ENCODE measurements at places on chromosomes 7 and 10. TPM values are rescaled to one million over a fixed set of nuclear protein-coding genes. Genes with fewer than 3 reads are reported as not detected.

- no peaks in the 10 kb centered on the region for H3K4me1 ChIP-seq
- H3K4me3 ChIP-seq: no peak overlapping the region
- no peak for DNase-seq
- no peaks in the 10 kb centered on the region for H3K27me3 ChIP-seq
Observed at GRCh38 chr7:46982928-46983327, 599.0 kb downstream of the TNS3 start.

GRCh38 chr7:80552031-80552694, 40.3 kb upstream of the GNAT3 start:
- DNase-seq: no peak
- no peak overlapping the region for H3K4me3 ChIP-seq
- no peaks in the 10 kb centered on the region for H3K4me1 ChIP-seq
- H3K27me3 ChIP-seq: no peaks in the 10 kb centered on the region

DNA sequence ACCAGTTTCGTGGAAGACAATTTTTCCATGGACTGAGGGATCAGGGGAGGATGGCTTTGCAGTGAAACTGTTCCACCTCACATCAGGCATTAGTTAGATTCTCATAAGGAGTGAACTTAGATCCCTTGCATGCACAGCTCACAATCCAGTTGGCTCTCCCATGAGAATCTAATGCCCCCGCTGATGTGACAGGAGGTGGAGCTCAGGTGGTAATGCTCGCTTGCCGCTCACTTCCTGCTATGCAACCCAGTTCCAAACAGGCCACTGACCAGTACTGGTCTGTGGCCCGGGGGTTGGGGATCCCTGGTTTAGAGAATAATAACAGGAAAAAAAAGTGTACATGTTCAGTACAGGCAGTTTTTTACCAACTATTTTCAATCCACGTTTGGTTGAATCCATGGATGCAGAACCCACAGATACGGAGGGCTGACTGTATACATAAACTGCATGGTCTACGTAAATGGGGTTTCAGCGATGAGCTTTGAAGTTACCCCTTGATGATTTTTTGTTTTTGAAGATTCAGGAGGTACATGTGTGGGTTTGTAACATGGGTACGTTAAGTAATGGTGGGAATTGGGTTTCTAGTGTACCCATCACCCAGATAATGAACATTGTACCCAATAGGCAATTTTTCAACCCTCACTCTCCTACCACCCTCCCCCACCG, 24.5 kb downstream of the OGDH start:
- no peak for DNase-seq
- H3K4me3 ChIP-seq: no peak overlapping the region
- H3K4me1 ChIP-seq: peaks cover 38% of the 10 kb centered on the region
- H3K27me3 ChIP-seq: no peaks in the 10 kb centered on the region
- no peaks in the 10 kb centered on the region for H3K36me3 ChIP-seq

- H3K27me3 ChIP-seq: no peaks in the 10 kb centered on the region
- no peaks in the 10 kb centered on the region for H3K4me1 ChIP-seq
- H3K27ac ChIP-seq: no peak overlapping the region
- H3K36me3 ChIP-seq: no peaks in the 10 kb centered on the region
- no peak for DNase-seq
Observed at GRCh38 chr10:132005147-132005546, 23.4 kb upstream of the BNIP3 start.

DNA sequence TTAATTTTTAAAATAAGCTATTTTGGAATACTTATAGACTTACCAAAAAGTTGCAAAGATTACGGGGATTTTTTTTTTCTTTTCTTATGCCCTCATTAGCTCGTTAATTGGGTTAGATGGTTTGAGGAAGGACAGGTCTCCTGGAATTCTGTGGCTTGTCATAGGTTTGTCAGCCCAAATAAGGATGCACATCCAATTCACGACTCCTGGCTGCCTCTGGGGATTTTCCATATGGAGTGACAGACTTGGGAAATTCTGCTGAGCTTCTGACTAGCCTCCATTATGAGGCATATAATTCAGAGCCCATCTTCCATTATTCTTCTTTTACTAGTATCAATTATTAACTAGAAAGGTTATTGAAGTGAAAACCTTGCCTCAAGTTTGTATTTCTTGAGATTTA, 102.1 kb downstream of the AUTS2 start:
- no peak overlapping the region for H3K4me3 ChIP-seq
- no peaks in the 10 kb centered on the region for H3K36me3 ChIP-seq
- no peak overlapping the region for H3K27ac ChIP-seq
- H3K27me3 ChIP-seq: no peaks in the 10 kb centered on the region

GRCh38 chr7:151310578-151310977, 31.0 kb upstream of the NUB1 start:
- DNase-seq: no peak
- H3K27me3 ChIP-seq: no peaks in the 10 kb centered on the region
- H3K4me1 ChIP-seq: no peaks in the 10 kb centered on the region
- H3K27ac ChIP-seq: no peak overlapping the region
- no peak overlapping the region for H3K4me3 ChIP-seq

DNA sequence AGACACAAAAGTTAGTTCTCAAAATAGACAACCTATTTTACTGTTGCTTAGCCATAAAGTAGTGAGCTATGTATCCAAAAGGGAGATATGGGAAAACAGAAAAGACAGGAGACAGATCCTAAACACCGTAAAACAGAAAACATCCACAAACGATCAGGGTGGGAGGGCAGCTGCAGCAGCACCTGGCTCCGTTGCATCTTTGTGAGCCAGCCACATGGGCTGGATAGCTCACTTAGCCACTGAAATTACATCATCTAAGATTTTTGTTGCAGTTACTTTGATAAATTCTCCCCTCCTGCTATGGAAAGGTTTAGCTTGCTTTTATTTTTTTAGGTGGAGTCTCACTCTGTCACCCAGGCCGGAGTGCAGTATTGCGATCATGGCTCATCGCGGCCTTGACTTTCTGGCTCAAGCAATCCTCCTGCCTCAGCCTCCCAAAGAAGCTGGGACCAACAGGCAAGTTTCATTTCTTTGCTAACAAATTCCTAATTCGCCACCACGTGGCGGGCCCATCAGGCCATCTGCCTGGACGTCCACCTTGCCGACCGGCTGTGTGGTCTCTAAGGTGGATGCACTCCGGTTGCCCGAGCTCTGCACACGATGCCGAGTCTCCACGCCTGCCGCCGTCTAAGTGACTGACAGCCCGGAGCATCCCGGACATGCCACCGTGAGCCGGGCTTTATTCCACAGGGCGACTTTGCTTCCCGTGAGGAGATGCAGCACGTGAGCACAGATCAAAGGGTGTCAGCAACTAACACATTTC, 159.8 kb downstream of the DIP2C start:
- no peaks in the 10 kb centered on the region for H3K36me3 ChIP-seq
- no peak overlapping the region for H3K27ac ChIP-seq
- no peak for DNase-seq

- H3K4me1 ChIP-seq: no peaks in the 10 kb centered on the region
- no peaks in the 10 kb centered on the region for H3K27me3 ChIP-seq
- no peak overlapping the region for H3K27ac ChIP-seq
- no peak overlapping the region for H3K4me3 ChIP-seq
- no peaks in the 10 kb centered on the region for H3K36me3 ChIP-seq
- DNase-seq: no peak
Observed at GRCh38 chr7:23931633-23932032, 221.6 kb downstream of the STK31 start.

DNA sequence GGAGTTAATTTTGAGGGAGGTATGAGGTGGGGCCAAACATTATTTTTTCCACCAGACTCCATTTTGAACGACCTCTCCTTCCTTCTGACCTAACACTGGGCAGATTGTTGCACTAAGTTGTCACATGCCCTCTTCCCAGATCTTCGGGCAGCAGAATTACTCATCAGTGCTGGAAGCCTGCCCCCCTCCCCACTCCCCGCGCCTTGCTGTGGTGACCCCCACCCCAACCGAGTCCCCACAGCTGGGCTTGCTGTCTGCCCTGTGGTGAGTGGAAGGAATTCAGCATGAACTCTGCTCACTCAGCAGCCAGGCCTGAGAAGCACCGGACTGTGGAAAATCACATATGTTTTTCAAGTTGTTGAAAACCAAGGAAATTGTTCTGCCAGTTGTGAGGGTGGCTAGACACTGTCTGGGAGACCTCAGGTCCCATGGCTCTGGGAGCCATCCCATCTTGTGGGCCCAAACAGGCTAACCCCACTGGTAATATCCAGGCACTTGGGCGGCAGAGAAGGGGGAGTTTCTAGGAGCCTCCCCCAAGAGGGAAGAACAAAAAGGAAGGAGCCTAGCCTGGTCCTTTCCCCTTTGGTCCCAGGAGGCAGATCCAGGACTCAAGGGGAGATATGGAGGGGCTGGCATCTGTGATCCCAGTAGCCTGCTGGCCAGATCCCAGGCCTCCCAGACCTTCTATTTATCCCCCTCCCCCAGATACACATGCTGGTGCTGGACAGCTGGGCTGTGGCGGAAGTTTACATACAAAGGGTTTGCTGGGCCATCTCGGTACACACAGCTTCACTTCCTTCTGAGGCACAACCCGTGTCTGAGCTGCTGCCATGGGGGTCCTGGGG, 3.5 kb upstream of the AEBP1 start:
- H3K4me3 ChIP-seq: no peak overlapping the region
- no peaks in the 10 kb centered on the region for H3K4me1 ChIP-seq
- no peaks in the 10 kb centered on the region for H3K36me3 ChIP-seq
- no peaks in the 10 kb centered on the region for H3K27me3 ChIP-seq
- no peak for DNase-seq

DNA sequence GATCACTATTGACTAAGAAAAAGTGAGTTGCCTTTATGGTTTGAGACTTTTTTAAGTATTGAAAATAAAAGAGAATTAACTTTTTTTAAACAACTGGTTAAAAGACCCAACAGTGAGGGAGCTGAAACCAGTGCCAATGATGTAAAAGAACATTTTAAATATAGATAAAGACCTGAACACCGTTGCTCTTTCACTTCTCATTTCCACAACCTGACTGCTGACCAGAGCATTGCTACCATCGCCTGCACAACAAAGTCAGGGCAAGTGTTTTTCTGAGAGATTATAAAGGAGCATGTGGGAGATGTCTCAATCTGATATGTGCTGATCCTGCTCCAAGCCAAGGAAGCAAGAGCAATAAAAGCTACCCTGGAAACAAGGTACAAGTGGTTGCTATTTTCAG, 34.7 kb downstream of the IMMP2L start:
- peaks cover 13% of the 10 kb centered on the region for H3K4me1 ChIP-seq
- no peak for DNase-seq
- no peaks in the 10 kb centered on the region for H3K27me3 ChIP-seq
- H3K36me3 ChIP-seq: no peaks in the 10 kb centered on the region

DNA sequence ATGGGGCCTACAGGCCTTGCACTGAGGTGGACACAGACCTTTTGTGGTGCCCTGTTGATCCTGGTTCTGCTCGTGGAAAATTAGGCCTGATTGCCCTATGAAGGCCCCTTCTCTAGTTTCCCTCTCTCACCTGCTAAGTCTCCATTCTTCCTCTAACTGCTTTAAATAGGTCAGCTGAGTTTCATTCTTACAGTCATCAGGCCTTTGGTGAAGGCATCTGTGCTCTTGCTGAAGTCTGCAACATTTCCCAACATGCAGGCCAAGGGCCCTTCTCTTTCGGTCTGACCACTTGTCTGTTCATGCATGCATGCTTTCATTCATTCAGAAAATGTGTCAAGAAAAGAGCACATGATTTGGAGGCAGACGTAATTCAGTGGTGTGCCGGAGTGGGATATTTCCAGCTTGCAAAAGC, 244.0 kb downstream of the BUB3 start:
- no peak overlapping the region for H3K4me3 ChIP-seq
- DNase-seq: no peak
- H3K36me3 ChIP-seq: no peaks in the 10 kb centered on the region

GRCh38 chr7:155268921-155269650, 28.6 kb upstream of the INSIG1 start:
- no peak overlapping the region for H3K27ac ChIP-seq
- H3K36me3 ChIP-seq: no peaks in the 10 kb centered on the region
- no peaks in the 10 kb centered on the region for H3K27me3 ChIP-seq
- H3K4me3 ChIP-seq: no peak overlapping the region

- H3K4me3 ChIP-seq: no peak overlapping the region
- no peaks in the 10 kb centered on the region for H3K4me1 ChIP-seq
- no peaks in the 10 kb centered on the region for H3K36me3 ChIP-seq
- no peak overlapping the region for H3K27ac ChIP-seq
Observed at GRCh38 chr7:25636168-25636567, 407.9 kb upstream of the NPVF start.

GRCh38 chr10:71427246-71427645, 30.5 kb downstream of the CDH23 start:
- H3K27ac ChIP-seq: no peak overlapping the region
- no peaks in the 10 kb centered on the region for H3K27me3 ChIP-seq
- no peaks in the 10 kb centered on the region for H3K4me1 ChIP-seq
- no peak for DNase-seq
- H3K36me3 ChIP-seq: no peaks in the 10 kb centered on the region
- H3K4me3 ChIP-seq: no peak overlapping the region

PHYHIPL gene
- total RNA-seq: not detected

SLC39A12 gene
- total RNA-seq: not detected

PAX4 gene
- not detected for total RNA-seq

CH25H gene
- not detected for total RNA-seq

GPR22 gene
- not detected for total RNA-seq

UNC5B gene
- 0.08 TPM for total RNA-seq

ZNF467 gene
- 4.5 TPM for total RNA-seq

INHBA gene
- total RNA-seq: not detected

CFAP70 gene
- total RNA-seq: 5.4 TPM

XRCC2 gene
- total RNA-seq: 0.56 TPM
